ENCODE measurements at places on chromosomes 2 and 18.

DNA sequence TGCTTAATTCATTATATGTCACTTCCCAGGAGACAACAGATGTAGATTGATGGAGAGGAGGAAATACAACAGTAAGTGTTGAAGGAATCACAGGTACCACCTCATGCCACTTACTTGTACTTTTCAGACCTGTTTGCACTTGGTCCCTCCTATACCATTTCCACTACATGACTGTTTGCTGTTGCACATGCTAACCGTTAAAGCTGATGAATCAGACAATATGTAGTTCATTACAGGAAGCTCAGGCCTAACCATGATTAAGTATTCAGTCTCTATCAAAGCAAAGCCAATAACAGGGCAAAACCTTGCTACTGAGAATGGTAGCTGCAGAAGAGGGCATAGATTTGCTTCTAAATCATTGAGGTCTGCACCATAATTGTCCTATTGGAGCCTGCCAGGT is 30.2 kb upstream of the GRP start:
- no peak for DNase-seq

- DNase-seq: no peak
These were observed 68.0 kb downstream of the ACAA2 start for GRCh38 chr18:49745045-49746014.

GRCh38 chr2:108297436-108298141 is 8.9 kb downstream of the SULT1C2 start:
- DNase-seq: no peak

DNA sequence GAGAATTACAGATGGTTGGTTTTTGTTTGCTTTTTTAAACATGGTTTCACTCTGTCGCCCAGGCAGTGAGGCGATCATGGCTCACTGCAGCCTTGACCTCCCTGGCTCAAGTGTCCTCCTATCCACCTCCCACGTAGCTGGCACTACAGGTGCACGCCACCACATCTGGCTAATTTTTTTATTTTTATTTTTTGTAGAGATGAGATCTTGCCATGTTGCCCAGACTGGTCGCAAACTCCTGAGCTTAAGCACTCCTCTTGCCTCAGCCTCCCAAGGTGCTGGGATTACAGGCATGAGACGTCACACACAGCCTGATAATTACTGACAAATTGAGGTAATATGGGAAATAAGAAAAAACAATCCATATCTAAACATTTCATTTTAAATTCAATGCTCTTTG is 110.5 kb upstream of the ZSWIM2 start:
- DNase-seq: no peak

GRCh38 chr18:57728941-57729511 is 74.1 kb downstream of the ATP8B1 start:
- DNase-seq: no peak

GRCh38 chr2:219399716-219400478 is 12.2 kb upstream of the DNPEP start:
- no peak for DNase-seq

DNA sequence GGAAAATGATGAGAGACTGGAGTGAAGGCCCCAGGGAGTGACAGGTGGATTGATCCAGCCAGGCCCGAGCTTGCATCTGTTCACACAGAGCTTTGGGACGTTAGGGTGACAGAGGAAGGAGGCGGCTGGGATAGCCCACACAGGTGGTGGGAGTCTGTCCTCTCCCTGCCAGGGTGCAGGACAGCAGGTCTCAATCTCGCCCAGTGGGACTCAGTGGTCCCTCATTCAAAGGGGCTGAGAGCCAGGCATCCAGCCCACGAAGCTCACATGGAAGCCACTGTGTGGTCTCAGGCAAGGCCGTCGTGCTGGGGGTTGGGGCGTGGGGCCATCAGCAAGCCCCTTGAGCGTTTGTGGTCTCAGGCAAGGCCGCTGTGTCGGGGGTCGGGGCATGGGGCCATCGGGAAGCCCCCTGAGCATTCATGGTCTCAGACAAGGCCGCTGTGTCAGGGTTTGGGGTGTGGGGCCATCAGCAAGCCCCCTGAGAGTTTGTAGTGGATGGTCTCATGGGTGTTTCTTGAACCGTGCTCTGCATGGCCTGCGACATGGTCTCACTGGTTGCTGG is 8.3 kb downstream of the KCNG2 start:
- DNase-seq: no peak

DNA sequence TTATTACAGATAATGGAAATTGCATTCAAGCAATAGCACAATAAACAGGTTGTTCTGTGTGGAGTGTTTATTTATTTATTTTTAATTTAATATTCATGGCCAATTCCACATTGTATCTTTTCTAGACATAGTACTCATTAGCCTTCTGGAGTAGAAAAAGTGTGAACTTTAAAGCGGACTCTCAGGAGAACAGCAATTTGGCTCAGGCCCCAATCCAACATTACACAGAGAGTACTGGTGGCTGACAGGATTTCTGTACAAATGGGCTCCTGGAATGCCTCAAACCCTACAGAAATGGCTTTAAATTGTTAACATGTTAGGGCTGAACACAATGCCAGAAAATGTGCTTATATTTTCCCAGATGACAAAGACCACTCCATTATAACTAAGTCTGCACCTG is 533.9 kb upstream of the NXPH2 start:
- no peak for DNase-seq

GRCh38 chr18:40877096-40877495 is 1077.9 kb upstream of the PIK3C3 start:
- no peak for DNase-seq

GRCh38 chr18:48060970-48061369 is 130.5 kb upstream of the SMAD2 start:
- DNase-seq: no peak

GRCh38 chr18:42230636-42231035 is 275.6 kb downstream of the PIK3C3 start:
- no peak for DNase-seq

DNA sequence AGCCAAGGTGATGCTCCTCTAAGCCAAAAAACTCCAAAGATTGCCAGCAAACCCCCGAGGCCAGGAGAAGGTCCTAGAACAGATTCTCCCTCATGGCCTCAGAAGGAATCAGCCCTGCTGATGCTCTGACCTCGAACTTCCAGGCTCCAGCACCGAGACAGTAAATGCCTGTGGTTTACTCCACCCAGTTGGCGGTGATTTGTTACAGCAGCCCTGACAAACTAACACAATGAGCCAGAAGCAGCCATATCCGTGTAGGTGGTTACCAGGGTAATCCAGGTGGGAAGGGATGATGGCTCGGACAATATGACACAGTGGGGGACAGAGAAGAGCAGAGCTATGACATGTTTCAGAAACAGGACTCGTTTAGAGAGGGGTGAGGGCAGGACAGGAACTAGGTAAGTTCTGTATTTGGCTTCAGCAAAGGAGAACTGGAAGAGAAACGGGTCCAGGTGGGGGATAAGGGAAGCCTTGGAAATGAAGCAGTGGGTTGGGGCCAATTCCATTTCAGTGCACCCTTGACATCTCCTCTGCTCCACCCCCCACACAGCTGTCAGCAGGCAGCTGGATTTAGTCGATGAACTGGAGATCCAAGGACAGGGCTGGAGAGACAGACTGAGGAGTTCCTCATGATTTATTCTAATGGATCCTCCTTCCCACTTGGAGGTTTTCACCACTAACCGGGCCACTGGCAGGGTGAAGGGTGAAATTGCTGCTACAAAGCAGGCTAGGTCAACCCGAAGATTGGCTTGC is 179.7 kb upstream of the SH3BP4 start:
- no peak for DNase-seq

- DNase-seq: no peak
These were observed 136.7 kb downstream of the CDH2 start for GRCh38 chr18:28040211-28040610.

GRCh38 chr2:169507698-169508097 is 1.8 kb upstream of the KLHL41 start:
- DNase-seq: no peak

DNA sequence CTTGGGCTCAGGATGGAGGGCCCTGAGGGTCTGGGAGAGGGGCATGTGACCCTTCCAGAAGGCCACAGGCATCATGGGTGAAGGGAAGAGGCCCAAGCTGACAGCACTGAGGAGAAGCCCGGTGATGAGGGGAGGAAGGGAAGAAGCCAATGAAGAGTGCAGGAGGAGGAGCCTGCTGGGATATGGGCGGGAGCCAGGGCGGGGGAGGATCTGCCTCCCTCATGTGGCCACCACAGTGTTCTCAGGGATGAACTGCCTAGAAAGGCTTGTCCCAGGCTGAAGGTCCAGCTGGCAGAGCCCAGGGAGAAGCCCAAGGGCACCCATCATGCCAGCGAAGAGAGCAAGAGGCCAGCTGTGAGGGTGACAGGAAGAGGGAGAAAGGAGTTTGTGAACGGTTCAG is 24.6 kb upstream of the PLB1 start:
- DNase-seq: no peak

DNA sequence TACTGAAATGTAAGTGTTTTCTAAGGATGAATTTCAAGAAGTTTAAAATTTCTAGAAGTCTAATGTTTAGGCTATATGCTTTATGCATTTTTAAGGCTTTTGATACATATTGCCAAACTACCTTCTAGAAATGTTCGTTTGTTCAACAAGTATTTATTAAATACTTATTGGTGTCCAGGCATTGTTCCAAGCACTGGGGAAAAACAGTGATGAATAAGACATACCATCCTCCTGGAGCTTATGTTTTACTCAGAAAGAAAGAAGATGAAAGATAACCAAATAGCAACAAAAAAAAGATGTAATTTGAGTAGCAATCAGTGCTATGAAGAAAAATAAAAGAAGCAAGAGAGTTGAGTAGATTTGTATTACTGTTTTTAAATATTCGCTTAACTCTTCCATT is 692.9 kb downstream of the SLC4A3 start:
- DNase-seq: no peak

- no peak for DNase-seq
These were observed 232.8 kb downstream of the DYM start for GRCh38 chr18:49227441-49228165.

GRCh38 chr18:59267503-59268126 is 5.6 kb downstream of the RAX start:
- DNase-seq: no peak

DNA sequence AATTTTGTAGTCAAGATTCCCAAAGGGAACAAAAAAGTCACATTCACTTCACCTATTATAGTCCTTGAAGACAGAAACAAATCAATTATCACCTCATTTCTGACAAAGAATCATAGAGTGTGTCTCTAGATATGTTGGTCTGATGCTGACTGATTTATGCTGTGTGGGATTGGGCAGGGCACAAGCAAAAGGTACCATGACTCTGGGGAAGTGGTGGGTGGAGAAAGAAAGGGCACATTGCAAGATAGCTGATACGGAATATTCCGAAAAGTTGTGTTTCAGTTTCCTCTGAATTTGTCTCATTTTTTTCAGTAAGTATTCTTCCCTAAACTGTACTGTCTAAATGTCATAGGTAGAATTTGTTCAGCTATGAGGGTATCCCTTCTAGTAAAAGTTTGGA is 268.0 kb downstream of the MREG start:
- DNase-seq: no peak

DNA sequence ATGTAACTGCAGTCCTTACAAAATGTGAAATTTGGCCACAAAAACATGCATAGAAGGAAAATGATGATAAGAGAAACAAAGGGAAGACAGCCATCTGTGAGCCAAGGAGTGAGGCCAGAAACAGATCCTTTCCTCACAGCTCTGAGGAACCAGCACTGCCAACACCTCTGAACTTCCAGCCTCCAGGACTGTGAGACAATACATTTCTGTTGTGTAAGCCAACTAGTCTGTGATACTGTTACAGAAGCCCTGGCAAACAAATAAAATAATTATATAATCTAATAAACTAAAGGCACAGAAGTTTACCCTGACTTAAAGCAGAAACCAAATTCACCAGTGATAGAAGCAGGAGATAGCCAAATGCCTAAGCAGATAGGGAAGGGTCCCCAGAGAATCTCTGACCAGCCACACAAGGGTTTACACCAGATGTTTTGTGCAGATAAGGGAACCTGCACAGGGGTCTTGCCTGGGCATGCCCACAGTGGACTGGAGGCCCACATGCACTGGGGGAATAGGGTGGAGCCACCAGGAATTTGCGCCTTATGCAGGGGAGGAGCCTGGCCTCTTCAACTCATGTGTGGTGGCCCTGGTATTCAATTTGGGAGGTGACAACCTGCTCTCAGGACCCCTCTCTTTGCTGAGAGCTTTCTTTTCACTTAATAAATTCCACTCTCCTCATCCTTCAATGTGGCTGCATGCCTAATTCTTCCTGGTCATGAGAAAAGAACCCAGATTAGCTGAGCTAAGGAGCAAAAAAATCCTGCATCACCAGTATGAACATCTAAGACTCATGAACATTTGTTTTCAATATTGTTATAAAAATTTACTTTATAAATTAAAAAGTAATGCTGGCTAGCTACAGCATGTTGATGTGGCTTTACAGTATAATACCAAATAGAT is 3.8 kb upstream of the GCC2 start:
- no peak for DNase-seq

DNA sequence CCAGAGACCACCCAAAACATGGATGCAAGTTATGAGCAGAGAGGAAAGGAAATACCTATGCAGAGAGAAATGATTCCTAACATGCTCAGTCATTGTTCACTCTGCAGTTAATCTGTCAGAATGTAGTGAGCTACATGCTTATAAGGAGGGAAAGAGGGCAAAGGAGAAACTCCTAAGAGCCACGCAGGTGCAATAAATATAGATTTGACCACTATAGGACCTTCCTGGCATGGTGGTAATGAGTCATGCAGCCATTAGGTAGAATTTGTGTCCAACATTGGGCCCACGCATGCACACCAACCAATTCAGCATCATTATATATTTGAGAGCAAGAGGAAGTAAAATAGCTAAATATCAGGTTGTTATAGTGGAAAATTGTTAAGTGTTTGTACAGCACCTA is 699.9 kb downstream of the DSC3 start:
- no peak for DNase-seq

DNA sequence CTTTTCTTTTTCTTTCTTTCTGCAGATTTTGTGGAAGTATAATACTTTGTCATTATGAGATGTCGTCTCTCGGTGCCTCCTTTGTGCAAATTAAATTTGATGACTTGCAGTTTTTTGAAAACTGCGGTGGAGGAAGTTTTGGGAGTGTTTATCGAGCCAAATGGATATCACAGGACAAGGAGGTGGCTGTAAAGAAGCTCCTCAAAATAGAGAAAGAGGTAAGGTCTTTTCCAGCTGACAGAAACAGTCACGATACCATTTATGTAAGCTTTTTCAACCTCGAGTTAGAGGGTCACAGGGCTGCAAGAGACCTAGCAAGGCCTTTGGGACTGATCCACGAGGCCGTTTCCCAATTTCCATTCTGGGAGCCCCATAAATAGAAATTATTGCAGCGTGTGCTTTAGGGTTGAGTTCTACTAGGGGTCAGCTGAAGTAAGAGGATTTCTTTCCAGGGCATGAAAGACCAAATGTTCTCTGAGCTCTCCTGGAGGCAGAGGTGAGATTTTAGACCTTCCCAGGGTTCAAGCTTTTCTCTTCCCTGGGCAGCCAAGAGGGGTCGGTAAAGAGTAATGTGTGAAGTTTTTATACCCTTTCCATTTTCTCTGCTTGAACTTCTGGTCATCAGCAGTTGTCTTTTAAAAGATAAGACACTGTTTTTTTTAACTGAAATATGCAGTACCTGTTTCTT is 15.5 kb downstream of the MAP3K20 start:
- DNase-seq: no peak

- DNase-seq: no peak
These were observed 86.6 kb upstream of the OTX1 start for GRCh38 chr2:62964050-62964449.

Data from T-cell (primary cell).